ENCODE measurements at places on chromosomes 2 and 18. TPM values are rescaled to one million over a fixed set of nuclear protein-coding genes. Genes with fewer than 3 reads are reported as not detected.

GRCh38 chr2:241062389-241063092 lies 39.5 kb downstream of the MTERF4 start:
- DNase-seq: no peak

GRCh38 chr2:234816491-234816890 lies 135.3 kb upstream of the SH3BP4 start:
- DNase-seq: no peak

DNA sequence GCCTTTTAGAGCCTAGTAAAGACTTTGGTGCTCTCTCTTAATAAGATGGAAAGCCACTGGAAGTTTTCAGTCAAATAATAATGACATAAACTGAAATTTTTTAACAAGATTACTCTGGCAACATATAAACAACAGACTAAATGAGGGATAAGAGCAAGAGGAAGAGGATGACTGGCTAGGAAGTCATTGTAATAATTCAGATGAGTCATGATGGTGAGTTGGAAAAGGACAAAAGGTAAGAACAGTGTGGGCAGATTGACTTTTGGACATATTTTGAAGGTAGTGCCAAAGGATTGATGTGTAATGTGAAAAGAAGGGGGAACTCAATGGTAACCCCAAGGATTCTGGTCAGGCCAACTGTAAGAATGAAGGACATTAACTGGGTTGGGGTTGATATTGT lies 310.3 kb downstream of the NOL4 start:
- DNase-seq: no peak

- DNase-seq: no peak
These were observed 1.4 kb upstream of the TGOLN2 start for GRCh38 chr2:85329181-85329651.

GRCh38 chr2:79980816-79981215 lies 323.7 kb downstream of the LRRTM1 start:
- no peak for DNase-seq

GRCh38 chr2:126664234-126664633 lies 8.3 kb downstream of the GYPC start:
- DNase-seq: no peak

DNA sequence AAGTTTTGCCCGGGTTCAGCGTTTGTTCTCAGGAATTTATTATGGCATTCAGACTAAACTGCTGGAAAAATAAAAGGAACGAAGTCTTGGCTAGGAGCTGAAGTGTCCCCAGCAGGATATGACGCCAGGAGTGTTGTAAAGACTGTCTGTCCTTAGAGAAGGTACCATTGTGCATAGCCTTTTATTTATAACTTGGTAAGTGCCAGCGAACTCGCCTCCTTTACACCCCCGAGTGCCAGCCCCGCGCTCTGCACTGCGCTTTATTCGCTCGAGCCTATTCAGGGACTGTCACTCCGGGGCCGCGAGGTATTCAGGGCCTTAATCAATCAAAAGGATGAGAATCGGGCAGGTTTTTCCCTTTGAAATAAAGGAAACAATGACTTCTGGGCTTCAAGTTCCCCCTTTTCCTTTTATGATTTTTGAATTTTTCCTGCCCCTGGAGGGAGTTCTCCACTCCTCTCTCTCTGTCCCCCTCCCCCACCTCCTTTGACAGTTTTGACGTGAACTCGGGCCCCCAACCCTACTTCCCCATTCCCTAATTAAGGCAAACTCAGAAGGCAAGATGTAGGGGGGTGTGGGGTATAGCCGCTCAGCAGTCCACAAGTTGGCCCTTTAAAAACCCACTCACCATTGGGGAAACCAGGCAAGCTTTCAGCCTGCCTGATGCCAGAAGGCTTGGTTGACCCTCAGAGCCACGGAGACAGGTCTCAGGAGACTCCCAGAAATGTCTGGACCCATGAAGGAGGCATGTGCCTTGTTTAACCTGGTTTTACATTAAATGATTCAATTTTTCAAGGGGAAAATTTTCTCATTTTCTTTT lies 1.3 kb upstream of the PAX3 start:
- DNase-seq: no peak

The SULT1C4 gene
- total RNA-seq: 20.7 TPM

- no peak for DNase-seq
These were observed 72.6 kb downstream of the VIT start for GRCh38 chr2:36769106-36769505.

GRCh38 chr2:176653479-176654443 lies 384.5 kb downstream of the MTX2 start:
- peak; percentile 77 for DNase-seq

The C1QL2 gene
- total RNA-seq: not detected

DNA sequence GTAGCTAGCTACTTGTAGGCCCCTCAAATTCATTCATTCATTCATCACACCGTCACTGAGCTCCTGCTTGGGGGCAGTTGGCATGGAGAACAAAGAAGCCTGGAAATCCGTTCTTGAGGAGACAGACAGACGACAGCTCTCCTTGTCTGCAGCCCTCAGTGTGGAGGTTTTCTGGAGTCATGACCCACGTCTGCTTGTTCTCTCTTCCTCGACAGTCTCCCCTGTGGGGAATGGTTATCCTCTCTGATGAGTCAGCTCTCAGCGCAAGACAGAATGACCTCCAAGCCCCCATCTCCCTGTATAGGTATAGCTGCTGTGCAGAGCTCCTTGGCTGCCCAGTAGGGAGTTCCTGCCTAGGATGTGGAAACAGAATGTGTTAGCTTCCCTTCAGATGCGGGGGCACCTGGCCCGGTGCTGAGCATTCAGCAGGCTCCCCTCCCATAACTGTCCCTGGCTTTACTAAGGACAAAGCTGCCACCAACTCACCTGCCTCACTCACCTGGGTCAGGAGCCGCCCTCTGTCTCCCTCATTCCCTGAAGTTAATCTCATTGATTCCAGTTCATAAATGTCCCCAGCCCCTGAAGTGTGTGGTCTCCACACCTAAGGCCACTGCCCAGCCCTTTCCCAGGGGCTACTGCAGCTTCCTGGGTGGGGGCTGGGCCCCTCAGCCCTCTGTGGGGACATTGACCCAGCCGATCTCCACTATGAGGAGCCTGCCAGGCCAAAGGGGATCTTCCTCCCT lies 124.7 kb downstream of the ACKR3 start:
- DNase-seq: no peak

The ADD2 gene
- total RNA-seq: 5.5 TPM

DNA sequence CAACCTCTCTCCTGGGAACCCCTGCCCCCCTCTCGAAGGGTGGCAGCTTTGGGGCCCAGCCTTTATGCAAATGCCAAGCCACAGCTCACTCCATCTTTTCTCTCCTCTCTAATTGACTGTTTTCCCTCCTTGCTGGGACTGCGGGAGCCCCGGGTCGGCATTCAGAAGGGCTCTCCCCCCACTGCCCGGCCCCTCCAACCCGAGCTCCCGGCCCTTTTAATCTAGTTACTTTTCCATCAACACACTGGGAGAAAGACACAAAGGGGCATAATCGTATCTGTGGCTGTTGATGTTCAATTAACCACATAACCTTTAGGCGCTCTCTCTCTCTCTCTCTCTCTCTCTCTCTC lies 95.4 kb downstream of the INHBB start:
- DNase-seq: no peak

The DSC1 gene
- not detected for total RNA-seq

DNA sequence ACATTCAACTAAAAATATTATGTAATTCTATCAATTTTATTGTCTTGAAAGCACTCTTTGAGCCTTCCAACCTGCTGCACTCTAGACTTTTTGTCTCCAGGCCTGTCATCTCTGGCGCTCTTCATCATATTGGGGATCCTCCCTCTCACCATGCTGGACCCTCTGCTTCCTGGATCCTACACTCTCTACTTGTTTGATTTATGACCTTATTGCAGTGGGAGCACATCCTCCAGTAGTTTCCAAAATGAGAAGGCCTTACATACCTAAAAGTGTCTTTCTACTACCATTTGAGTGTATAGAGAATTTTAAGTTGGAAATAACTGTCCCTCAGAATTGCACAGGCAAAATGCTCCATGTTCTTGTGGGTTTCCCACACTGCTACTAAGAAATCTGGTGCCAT lies 25.2 kb downstream of the PNO1 start:
- DNase-seq: no peak

DNA sequence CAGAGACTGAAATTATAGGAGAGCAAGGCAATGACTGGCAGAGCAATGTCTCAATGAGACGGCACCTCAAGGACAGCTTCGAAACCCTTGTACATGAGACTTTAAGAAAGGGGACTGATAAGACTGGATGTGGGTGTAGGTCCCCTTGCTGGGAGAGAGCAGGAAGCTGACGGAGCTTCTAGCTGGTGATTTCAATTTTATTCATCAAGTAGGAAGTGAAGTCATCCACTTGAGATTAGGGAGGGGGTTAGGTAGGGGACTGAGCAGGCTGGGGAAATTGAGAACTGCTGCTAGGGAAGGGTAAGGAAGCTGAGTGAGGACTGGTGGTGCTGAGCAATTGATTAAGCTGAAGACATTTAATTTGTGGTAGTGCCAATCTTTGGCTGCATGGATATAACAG lies 99.5 kb upstream of the ITGB6 start:
- DNase-seq: no peak

GRCh38 chr2:3467654-3468053 lies 51.7 kb downstream of the ADI1 start:
- DNase-seq: no peak

DNA sequence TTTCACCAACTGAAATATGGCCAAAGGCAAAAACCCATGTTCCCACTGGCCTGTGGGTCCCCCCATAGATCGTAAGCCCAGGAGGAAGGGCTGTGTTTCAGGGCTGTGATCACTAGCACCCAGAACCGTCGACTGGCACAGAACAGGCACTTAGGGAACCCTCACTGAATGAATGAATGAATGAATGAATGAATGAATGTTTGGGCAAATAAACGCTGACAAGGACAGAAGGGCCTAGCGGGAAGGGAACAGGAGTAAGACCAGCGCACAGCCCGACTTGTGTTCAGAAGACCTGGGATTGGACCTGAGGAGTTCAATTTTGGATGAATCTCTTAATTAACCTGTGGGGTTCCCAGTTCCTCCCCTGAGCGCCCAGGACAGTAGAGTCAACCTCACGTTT lies 76.2 kb downstream of the TPO start:
- DNase-seq: no peak

The GDF7 gene
- total RNA-seq: 1.3 TPM

The PAIP2B gene
- 6.4 TPM for total RNA-seq

The VIL1 gene
- 12.5 TPM for total RNA-seq

The BMP10 gene
- total RNA-seq: not detected

The SERPINB4 gene
- not detected for total RNA-seq

GRCh38 chr2:229378386-229378785 lies 107.3 kb upstream of the PID1 start:
- no peak for DNase-seq

The SULT1C2 gene
- 1.4 TPM for total RNA-seq

DNA sequence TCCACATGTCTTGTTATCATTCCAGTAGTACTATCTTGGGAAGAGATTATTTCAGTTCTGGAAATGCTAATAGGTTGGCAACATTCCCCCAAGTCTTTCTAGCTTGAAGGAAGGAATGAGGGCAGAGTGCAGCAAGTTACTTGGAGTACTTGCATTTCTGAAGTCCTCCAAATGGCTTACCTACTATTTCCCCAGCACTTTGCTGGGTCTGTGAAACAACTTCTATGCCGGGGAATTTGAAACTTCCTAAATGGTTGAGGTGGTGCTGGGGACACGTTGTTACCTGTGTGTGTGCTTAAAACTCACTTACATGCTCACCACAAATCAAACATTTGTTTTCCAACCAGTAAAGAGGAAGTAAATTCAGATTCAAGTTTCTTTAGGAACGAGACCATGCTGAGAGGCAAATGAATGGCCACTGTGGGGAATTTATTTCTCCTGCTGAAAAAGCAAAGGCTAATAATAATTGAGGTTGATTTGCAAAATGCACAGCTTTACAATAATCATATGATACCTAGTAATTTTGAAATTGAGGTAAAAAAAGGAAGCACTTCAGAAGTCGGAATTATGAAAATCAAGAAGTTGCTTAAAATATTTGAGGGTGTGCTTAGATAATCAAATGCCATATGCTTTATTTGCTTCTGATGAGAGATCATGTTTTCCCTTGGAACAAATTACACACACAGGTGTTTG lies 1167.7 kb upstream of the ZEB2 start:
- DNase-seq: no peak

The SFT2D3 gene
- total RNA-seq: 35.6 TPM

GRCh38 chr2:177429688-177430325 lies 37.2 kb downstream of the AGPS start:
- DNase-seq: no peak

DNA sequence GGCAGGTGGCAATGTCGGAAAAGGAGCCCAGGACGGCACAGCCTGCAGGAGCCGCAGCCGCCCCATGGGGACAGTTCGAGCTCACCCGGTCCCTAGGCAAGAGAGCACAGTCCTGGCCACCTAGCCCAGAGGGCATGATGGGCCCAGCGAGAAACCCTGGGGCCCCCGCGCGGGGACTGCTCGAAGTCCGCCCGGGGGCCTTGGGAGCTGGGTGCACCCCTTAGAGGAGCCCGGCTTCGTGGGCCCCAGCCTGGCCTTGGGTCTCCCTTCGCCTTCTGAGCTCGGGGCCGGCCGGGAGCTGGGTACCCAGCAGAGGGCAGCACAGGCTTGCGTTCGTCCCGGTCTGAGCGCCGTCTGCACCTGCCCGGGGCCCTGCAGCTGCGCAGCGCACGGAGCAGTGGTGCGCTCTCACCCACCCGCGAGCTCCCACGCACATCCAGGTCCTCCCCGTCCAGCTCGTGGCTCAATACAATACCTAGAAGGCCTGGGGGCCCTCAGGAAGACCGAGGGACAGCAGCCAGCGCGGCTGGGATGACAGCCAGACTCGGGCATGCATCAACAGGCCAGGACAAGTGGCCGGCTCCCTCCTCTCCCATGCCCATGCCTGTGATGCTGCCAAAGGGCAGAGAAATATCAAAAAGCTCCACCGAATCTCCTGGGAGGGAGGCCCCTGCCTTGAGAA lies 96.2 kb upstream of the ZNF532 start:
- peak; percentile 84 for DNase-seq

DNA sequence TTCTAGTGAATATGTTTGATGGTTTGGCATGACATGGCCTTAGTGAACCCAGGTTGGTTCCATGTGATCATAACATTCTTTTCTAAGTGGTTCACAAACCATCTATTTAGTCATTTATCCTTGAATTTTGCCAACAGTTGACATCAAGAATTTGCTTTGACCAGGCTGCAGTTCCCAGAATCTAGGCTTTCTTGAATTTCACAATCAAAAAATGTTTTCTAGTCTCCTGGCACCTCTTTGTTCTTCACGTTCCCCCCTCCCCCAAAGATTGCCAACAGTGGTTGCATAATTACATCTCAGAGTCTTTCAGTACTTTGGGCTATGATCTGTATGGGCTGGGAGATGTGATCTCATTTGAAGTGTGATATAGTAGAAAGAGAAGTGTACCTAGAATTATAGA lies 124.0 kb downstream of the GATA6 start:
- DNase-seq: no peak

GRCh38 chr18:77544792-77545191 lies 295.1 kb downstream of the GALR1 start:
- no peak for DNase-seq

GRCh38 chr2:95392730-95393455 lies 9.6 kb upstream of the FAHD2A start:
- DNase-seq: no peak

- DNase-seq: no peak
These were observed 97.0 kb upstream of the REG3G start for GRCh38 chr2:78928502-78928901.

All from stomach (tissue), 19 donors.